ENCODE measurements at places on chromosomes 12 and 14. TPM values are rescaled to one million over a fixed set of nuclear protein-coding genes. Genes with fewer than 3 reads are reported as not detected.

Gene PLEKHD1
- 0.22 TPM for total RNA-seq

Gene AKAP3
- 3.0 TPM for total RNA-seq

DNA sequence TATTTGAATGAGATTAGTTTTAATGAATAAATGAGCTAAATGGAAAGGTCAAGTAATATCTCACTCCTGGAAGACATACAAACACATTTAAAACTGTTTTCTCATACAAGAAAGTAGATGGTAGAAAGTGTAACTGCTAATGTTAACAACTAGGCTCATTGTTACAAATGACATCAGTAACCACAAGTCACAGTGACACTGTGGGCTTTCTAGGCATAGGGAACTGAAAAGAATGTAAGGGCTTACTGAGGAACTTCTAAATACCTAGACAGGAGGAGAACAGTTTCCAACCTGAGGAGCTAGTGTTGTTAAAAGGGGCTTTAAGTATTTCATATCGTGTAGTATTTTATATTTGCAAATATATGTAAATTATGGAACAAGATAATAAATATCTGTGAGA is 17.5 kb upstream of the ERGIC2 start:
- DNase-seq = no peak

GRCh38 chr12:24750263-24750662 is 198.6 kb downstream of the BCAT1 start:
- no peak for DNase-seq

Gene TMEM52B
- total RNA-seq = not detected

- no peak for DNase-seq
Measured at GRCh38 chr14:31389946-31390345, 30.4 kb downstream of the HEATR5A start.

Measured in Right ventricle myocardium superior (tissue), 1 donor.